IMR-90 (cell line): ENCODE measurements at places on chromosomes 16 and 17. TPM values are rescaled to one million over a fixed set of nuclear protein-coding genes. Genes with fewer than 3 reads are reported as not detected.

DNA sequence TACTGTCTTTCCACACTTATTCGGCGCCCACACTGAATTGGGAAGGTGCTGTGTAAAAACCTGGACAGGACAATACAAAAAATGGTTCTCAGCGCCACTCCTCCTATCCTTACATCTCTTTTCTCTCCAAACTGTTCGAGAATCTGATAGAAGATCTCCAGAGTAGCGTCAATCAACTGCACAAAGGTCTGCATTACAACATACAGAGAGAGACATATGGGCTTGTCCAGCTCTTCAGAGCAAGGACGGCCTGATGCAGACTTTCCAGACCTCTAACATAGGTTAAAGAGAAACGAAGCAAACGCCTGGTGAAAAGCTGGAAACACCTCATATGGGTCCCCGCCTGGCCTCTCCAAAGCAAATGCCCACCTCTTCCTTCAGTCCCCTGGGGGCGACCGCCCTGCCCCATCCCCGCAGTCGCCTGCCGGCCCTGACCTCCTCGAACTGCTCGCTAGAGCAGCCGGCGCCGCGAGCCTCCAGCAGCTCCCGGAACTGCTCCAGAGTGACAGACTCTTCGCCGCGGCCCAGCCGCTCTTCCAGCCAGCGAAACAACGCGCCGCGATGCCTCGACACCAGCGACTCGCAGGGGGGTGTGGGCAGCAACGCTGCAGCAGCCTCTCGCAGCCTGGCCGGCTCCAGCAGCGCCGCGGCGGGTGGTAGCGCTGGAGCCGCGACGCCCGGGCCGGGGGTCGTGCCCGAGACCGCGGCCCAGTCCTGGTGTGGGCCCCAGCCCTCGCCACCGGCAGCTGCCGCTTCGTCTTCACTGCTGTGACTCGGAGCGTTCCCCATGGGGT is 526 bp downstream of the ZZEF1 start:
- peak; percentile 17 for DNase-seq

- no peak for DNase-seq
These were observed 43.5 kb downstream of the LYRM9 start for GRCh38 chr17:27849474-27850185.

DNA sequence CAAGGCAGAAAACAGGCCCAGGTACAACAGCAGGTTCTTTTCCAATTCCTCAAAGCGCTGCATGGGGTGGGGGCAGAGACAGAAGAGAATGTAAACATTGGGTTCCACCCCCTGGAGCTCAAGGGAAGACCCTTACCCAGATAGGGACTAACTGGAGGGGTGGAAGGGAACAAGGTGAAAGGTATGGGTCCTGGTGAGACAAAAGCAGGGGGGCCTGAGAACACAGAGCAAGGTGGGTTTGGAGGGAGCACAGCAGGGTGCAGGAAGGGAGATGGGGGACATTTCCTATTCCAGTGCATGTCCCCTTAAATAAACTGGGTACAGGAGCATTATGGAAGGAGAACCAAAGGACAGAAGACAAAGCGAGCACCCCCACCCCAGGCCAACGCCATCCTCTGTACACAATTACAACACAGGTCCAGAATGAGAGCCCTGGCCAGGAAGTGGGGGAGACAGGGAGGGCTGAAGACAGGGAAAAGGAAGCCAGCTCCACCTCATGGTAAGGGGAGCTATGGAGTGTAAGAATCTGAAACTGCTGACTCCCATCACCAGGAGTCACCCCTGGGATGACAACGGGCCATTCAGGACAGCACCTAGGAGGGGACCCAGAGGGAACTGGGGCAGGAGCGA is 2.1 kb upstream of the CD2BP2 start:
- peak; percentile 20 for DNase-seq

- no peak for DNase-seq
These were observed 13.7 kb downstream of the TENT4B start for GRCh38 chr16:50166511-50167500.

TEKT5 gene
- total RNA-seq = not detected in 2 replicates

NPIPB12 gene
- total RNA-seq = 3.9 and 5.6 TPM in 2 replicates

SERPINF2 gene
- total RNA-seq = not detected in 2 replicates

ST6GALNAC2 gene
- not detected in 2 replicates for total RNA-seq
